ENCODE measurements at places on chromosomes 5 and 9.

DNA sequence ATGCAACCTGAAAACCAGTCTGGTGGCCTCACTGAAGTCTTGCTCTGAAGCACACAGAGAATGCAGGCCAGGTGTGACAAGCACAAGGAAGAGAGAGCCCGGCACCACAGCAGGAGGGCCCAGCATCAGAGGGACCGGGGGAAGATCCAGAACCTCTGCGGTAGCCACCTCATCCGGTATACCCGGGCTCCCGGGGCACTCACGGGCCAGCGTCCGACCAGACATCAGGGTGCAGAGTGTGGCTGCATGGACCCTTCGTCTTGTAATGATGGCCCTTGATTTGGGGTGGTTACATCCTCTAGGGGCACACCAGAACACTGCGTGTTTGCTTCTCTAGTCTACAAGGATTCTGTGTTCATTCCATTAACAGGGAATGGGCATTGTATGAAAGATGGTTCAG lies 406.0 kb downstream of the GADD45G start:
- no peak for DNase-seq

GRCh38 chr9:37424204-37424685 lies 1.7 kb downstream of the GRHPR start:
- DNase-seq, result no peak

DNA sequence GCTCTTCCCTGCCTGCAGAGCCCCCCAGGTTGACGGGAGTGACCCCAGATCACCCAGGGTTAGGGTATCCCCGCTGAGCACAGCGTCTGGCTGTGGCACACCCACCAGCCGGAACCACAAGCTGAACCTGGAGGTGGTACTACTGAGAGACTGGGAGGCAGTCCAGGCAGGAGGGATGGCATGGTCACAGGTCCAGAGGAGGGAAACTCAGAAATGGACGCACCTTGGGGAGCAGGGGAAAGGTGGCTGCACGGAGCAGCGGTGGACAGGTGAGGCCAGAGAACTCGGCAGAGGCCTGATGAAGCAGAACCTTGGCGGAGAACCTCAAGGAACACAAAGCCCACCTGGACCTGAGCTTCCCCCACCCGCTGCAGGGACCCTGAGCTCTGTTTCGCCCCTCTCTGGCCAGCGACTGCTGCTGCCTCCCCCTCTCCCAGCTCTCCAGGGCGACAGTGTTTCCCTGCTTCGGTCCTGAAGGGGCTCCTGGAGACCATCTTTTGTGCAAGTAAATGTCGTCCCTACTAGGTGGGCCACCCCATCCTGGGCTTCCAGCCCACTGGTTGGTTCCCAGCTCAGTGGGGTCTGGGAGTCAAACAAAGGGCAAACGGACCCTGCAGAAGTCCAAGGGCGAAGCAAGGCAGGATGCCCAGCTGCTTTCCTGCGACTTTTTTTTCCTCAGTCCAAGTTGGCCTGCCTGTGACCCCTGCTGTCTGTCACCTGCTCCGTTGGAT lies 845 bp downstream of the ADGRD2 start:
- no peak for DNase-seq

DNA sequence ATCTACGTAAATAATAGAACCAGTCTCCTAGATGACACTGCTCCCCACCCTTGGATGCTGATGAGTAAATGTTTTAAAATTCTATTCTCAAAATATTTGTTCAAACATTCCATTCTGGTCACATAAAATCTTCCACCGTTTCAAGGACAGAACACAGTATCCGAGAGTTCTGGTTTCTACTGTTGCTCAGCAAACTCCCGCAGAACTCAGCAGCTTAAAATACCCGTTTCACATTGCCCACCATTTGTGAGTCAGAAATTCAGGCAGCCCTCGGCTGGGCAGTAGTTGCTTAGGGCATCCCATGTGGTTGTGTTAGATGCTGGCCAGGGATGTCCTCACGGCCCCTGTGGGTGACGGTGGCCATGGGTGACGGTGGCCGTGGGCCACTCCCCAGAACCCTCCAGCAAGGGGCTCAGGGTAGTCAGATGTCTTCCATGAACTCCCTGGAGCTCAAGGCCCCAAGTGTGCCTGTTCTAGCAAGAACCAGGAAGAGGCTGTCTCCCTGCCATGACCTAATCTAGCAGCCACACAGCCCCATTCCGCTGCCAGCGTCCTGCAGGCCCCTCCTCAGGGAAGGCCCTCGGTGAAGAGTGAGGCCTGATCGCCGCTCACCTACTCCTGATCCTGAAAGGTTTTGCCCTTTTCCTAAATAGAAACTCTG lies 17.4 kb downstream of the MGAT1 start:
- DNase-seq, result no peak

Measured in iPS DF 6.9 (cell line).